CD4-positive, alpha-beta T cell (primary cell): ENCODE measurements at places on chromosomes 2 and 18. TPM values are rescaled to one million over a fixed set of nuclear protein-coding genes. Genes with fewer than 3 reads are reported as not detected.

- peaks cover 18% of the 10 kb centered on the region for H3K4me1 ChIP-seq
- DNase-seq = no peak
- no peak overlapping the region for H3K4me3 ChIP-seq
- H3K36me3 ChIP-seq = no peaks in the 10 kb centered on the region
These were observed 96.0 kb upstream of the OTOS start for GRCh38 chr2:240236217-240237111.

Gene GPC1
- 0.58 TPM for total RNA-seq

- H3K27ac ChIP-seq = no peak overlapping the region
- H3K4me1 ChIP-seq = peaks cover 27% of the 10 kb centered on the region
- DNase-seq = no peak
- H3K4me3 ChIP-seq = no peak overlapping the region
- H3K36me3 ChIP-seq = no peaks in the 10 kb centered on the region
These were observed 174.6 kb downstream of the NCK2 start for GRCh38 chr2:105919191-105919811.

DNA sequence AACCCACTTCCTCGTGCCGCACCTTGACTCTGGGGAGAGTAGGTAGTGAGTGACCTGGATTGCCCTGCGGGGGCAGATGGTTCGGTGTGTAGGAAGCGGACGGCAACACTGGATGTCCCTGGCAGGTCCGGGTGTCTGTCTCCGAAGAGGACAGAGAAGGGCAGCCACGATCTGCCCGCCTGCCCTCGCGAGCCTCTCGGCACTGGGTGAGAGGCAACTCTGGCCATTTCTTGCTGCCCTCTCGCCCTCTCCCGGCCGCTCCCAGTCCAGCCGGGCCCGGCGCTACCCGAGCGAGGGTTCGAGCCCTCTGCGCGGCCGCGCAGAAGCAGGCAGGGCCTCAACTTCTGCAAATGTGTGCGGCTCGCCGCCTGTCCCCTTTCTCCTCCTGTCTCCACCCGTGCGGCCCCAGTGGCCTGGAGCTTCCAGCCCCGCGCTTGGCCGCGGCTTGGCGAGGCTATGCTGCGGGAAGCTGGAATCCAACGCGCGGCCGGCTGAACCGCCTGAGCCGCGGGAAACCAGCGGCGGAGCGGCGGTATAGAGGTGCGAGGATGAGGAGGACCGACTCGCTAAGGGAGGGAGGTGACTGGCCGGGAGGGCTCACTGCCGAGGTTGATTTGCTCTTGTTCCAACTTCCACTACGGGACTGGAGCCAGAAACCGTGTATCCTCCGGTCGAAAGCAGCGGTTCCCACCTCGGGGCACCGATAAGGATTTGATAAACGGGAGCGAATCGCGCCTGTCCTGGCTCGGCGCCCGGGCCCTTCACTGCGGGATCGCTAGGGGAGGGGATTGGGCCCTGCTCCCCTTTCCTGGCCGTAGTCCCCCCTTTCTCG is 1.5 kb downstream of the EPAS1 start:
- H3K4me3 ChIP-seq = peak overlapping the region; percentile 84
- no peaks in the 10 kb centered on the region for H3K36me3 ChIP-seq
- peaks cover 36% of the 10 kb centered on the region for H3K4me1 ChIP-seq
- peak; percentile 48 for DNase-seq

Gene CAPN14
- total RNA-seq = 0.20 TPM

Gene CNDP1
- 0.39 TPM for total RNA-seq

- H3K27ac ChIP-seq = no peak overlapping the region
- H3K4me1 ChIP-seq = peaks cover 19% of the 10 kb centered on the region
- DNase-seq = no peak
These were observed 18.4 kb downstream of the RTP5 start for GRCh38 chr2:241887806-241888522.

DNA sequence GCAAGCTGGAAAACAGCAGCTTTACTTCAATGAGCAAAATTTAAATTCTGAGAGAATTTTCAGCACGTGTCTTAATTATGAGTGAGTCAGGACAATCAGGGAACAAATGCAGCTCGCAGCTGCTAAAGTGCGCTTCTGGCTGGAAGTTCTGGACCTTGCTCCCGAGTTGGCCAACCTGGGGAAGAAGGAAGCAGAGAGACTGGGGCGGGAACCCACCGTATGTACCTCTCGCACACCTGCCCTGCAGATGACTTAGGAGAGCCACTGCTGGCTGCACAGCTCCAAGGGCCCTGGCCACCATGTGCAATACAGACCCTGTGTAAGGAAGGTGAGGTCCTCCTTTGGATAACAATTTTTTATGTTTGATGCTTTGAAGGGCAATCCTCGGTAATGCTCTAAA is 42.4 kb downstream of the REEP1 start:
- no peaks in the 10 kb centered on the region for H3K27me3 ChIP-seq
- no peak for DNase-seq
- H3K4me3 ChIP-seq = no peak overlapping the region

Gene IL1RL1
- not detected for total RNA-seq
